ENCODE measurements at places on chromosomes 13 and 19.

DNA sequence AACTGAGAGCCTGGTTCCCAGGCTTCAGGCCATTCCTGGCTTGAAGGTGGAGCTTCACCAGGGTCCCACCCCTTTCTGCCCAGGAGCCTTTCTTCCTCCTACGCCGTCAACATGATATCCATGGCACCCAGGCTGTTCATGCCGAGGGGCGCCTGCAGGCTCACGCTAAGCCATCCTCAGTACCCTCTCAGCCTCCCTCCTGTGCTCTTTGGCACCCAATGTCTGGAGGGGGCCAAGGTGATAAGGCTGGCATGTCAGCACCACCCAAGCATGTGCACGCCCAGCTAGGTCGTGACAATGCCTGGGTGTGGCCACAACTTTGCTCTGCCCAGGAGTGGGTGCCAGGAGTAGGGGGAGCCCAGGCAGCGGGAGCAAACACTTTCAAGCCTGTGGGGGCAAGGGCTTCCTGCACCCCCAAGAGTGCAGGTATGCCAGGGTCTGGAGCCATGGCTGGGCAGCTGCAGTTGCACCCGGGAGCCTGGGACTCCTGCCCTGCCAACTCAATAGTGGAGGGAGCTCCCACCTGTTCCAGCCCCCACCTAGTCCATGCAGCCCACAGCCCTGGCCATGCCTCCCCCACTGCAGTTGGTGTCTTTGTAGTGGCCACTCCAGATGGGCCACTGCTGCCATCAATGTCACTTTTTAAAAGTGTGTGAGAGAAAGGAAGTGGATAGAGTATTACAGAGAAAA, 219.9 kb downstream of the MAB21L1 start:
- no peak for DNase-seq

DNA sequence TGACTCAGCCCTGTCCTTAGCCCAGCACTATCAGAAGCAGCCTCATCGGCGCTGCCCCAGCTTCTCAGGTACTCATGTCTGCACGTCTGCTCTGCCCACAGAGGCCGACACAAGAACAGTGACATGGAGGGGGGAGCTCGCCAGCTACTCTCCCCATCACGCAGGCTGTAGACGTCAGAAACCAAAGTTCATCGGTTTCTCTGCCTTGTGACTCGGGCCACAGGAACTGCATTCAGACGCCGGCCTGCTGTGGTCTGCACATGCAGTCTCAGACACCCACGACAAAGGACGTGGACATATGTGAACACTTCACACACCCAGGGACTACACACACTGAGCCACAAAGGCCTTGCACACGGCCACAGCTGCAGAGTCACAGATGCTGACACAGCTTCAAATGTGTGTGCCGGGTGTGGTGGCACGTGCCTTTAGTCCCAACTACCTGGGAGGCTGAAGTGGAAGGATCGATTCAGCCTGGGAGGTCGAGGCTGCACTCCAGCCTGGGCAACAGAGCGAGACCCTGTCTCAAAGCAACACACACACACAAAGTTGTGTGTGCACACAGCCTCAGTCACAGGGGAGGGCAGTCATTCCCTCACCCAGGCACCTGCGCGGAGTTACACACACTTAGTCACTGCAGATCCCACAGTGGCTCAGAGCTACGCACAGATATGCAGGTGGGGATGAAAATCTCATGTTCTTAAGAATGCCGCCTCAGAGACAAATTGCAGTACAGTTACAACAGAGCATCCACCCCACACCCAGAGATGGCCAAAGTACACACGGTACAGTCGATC, 4.9 kb upstream of the ZFP36 start:
- peak; percentile 91 for DNase-seq

GRCh38 chr13:110713981-110714796, 689 bp downstream of the ING1 start:
- DNase-seq, result peak; percentile 57

GRCh38 chr19:53598361-53598760, 33.4 kb upstream of the DPRX start:
- DNase-seq, result no peak

DNA sequence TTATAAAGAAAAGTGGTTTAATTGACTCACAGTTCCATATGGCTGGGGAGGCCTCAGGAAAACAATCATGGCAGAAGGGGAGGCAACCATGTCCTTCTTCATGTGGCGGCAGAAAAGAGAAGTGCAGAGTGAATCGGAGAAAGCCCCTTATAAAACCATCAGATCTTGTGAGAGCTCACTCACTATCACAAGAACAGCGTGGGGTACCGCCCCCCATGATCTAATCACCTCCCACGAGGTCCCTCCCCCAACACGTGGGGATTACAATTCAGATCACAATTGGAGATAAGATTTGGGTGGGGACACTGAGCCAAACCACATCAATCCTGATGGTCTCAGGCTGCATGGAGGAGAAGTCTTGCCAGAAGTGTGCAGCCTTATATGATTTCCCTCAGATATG, 26.0 kb downstream of the TM9SF2 start:
- no peak for DNase-seq

GRCh38 chr13:101739382-101740178, 287.1 kb downstream of the ITGBL1 start:
- DNase-seq, result no peak

- no peak for DNase-seq
These were observed 800 bp downstream of the RPL28 start for GRCh38 chr19:55386493-55386971.

GRCh38 chr19:33125929-33126388, 6.0 kb upstream of the WDR88 start:
- peak; percentile 21 for DNase-seq

DNA sequence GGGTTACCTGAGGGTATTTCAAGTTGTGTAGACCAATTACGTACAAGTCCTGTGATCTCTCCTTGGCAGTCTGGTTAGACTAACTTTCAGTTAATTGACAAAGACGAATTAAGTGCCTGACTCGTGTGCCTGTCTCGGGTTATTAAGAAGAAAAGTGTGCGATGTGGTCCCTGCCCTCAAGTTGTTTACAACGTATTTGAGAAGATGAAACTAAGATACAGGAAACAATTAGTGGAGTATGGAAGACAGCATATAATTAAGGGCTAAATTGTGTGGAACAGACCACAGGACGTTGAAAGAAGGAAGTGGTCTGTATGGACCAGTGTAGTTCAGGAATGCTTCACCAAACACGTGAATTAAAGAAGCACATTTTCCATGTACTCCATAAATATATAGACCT, 49.2 kb downstream of the KLF5 start:
- no peak for DNase-seq

- DNase-seq, result no peak
These were observed 9.0 kb upstream of the TNFRSF19 start for GRCh38 chr13:23561261-23561660.

GRCh38 chr13:67015976-67016600, 214.0 kb downstream of the PCDH9 start:
- DNase-seq, result no peak

GRCh38 chr19:58385891-58386575, 1.0 kb upstream of the RPS5 start:
- DNase-seq, result no peak

All from lower leg skin (tissue), 4 donors.